Mesothelial cell of epicardium (in vitro differentiated cells): ENCODE measurements at places on chromosomes 3 and 15.

- H3K27me3 ChIP-seq = no peaks in the 10 kb centered on the region
- no peaks in the 10 kb centered on the region for H3K36me3 ChIP-seq
- H3K27ac ChIP-seq = no peak overlapping the region
- DNase-seq = no peak
These were observed 9.1 kb upstream of the TP63 start for GRCh38 chr3:189621948-189622603.

DNA sequence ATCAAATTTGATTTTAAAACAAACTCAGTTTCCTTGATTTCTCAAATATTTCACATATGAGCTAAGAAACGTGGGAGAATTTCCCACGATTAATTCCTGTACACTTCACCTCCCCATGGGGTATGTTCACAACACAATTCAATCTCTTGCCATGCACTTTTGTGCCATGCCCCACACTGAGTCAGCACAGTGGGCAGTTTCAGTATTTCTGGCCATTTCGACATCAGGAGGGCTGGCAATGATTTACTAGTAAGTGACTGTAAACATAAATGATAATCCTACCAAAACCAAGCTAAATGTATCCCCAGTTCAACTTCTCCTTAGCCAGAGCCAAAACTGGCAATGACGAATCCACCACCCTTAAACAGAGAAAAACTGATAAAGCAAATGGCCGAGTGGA is 293.6 kb downstream of the FGF12 start:
- no peaks in the 10 kb centered on the region for H3K4me1 ChIP-seq
- H3K4me3 ChIP-seq = no peak overlapping the region
- no peaks in the 10 kb centered on the region for H3K36me3 ChIP-seq

DNA sequence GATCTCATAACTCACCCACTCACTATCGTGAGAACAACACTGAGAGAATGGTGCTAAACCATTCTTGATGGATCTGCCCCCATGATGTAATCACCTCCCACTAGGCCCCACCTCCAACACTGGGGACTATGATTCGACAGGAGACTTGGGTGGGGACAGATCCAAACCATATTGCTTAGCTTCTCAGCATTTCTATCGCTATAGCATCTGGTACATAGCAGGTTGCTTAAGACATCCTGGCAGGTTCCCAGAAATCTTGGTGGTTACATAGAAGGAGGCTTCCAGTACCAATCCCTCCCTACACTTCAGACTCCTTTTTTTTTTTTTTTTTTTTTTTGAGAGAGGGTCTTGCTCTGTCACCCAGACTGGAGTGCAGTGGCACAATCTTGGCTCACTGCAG is 487.8 kb downstream of the EDEM1 start:
- no peak for DNase-seq
- H3K4me1 ChIP-seq = no peaks in the 10 kb centered on the region
- H3K36me3 ChIP-seq = no peaks in the 10 kb centered on the region
- H3K27me3 ChIP-seq = no peaks in the 10 kb centered on the region
- H3K4me3 ChIP-seq = no peak overlapping the region

DNA sequence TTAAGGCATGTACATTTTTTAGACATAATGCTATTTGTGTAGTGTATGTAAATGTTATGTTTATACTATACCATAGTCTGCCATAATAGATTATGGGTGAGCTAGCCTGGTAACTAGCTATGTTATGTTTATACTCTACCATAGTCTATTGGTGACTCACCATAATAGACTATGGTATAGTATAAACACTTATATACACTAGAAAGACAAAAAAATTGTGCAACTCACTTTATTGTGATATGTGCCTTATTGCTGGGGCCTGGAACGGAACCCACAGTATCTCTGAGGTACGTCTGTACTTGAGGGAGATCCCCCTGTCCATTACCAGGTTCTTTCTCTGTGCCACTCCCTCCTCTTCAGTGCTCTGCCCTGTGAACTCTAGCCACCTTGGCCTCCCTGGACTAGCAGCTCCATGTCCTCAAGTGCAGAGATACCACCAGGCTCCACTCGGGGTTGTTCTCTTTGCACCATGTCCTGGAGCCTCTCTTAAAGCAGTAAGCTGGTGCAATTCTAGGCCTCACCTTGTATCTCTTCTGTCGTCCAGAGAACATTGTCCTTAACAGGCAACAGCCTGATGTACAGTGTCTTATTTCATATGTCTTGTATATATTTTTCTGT is 60.8 kb upstream of the PXYLP1 start:
- H3K4me3 ChIP-seq = no peak overlapping the region
- DNase-seq = no peak
- no peaks in the 10 kb centered on the region for H3K27me3 ChIP-seq
- no peaks in the 10 kb centered on the region for H3K4me1 ChIP-seq
- H3K36me3 ChIP-seq = peaks cover 3% of the 10 kb centered on the region
- H3K27ac ChIP-seq = no peak overlapping the region

- H3K36me3 ChIP-seq = peaks cover 46% of the 10 kb centered on the region
- H3K4me1 ChIP-seq = peaks cover 4% of the 10 kb centered on the region
- H3K27me3 ChIP-seq = no peaks in the 10 kb centered on the region
- no peak overlapping the region for H3K27ac ChIP-seq
- H3K4me3 ChIP-seq = no peak overlapping the region
These were observed 146.6 kb downstream of the THSD4 start for GRCh38 chr15:71261909-71262308.

GRCh38 chr15:94607176-94607654 is 375.9 kb downstream of the MCTP2 start:
- H3K27me3 ChIP-seq = no peaks in the 10 kb centered on the region
- H3K4me3 ChIP-seq = no peak overlapping the region
- DNase-seq = no peak
- H3K36me3 ChIP-seq = no peaks in the 10 kb centered on the region
- H3K4me1 ChIP-seq = peaks cover 25% of the 10 kb centered on the region

- no peaks in the 10 kb centered on the region for H3K4me1 ChIP-seq
- peaks cover 1% of the 10 kb centered on the region for H3K27me3 ChIP-seq
- no peak overlapping the region for H3K4me3 ChIP-seq
- no peak overlapping the region for H3K27ac ChIP-seq
These were observed 910.6 kb downstream of the NTRK3 start for GRCh38 chr15:87345961-87346360.

- DNase-seq = no peak
- H3K27me3 ChIP-seq = no peaks in the 10 kb centered on the region
- no peaks in the 10 kb centered on the region for H3K4me1 ChIP-seq
- no peak overlapping the region for H3K4me3 ChIP-seq
These were observed 330.9 kb upstream of the THBS1 start for GRCh38 chr15:39250001-39250400.

- no peaks in the 10 kb centered on the region for H3K36me3 ChIP-seq
- DNase-seq = peak; percentile 34
- H3K27me3 ChIP-seq = peaks cover 4% of the 10 kb centered on the region
- H3K4me1 ChIP-seq = peaks cover 15% of the 10 kb centered on the region
- H3K27ac ChIP-seq = peak overlapping the region; percentile 92
These were observed 226.7 kb upstream of the C2CD4B start for GRCh38 chr15:62391641-62392262.
